CD4-positive, alpha-beta memory T cell (primary cell): ENCODE measurements at places on chromosomes 3 and 15. TPM values are rescaled to one million over a fixed set of nuclear protein-coding genes. Genes with fewer than 3 reads are reported as not detected.

Gene ISLR2
- total RNA-seq, result not detected

Gene ZKSCAN7
- 4.1 TPM for total RNA-seq

Gene IL17RE
- 1.5 TPM for total RNA-seq

Gene P2RY13
- not detected for total RNA-seq

Gene RASA2
- total RNA-seq, result 80.9 TPM

Gene NANOGP8
- total RNA-seq, result not detected

Gene TGM5
- not detected for total RNA-seq

Gene IMPG2
- 0.81 TPM for total RNA-seq

Gene MCTP2
- 19.6 TPM for total RNA-seq

Gene HTR3E
- not detected for total RNA-seq

DNA sequence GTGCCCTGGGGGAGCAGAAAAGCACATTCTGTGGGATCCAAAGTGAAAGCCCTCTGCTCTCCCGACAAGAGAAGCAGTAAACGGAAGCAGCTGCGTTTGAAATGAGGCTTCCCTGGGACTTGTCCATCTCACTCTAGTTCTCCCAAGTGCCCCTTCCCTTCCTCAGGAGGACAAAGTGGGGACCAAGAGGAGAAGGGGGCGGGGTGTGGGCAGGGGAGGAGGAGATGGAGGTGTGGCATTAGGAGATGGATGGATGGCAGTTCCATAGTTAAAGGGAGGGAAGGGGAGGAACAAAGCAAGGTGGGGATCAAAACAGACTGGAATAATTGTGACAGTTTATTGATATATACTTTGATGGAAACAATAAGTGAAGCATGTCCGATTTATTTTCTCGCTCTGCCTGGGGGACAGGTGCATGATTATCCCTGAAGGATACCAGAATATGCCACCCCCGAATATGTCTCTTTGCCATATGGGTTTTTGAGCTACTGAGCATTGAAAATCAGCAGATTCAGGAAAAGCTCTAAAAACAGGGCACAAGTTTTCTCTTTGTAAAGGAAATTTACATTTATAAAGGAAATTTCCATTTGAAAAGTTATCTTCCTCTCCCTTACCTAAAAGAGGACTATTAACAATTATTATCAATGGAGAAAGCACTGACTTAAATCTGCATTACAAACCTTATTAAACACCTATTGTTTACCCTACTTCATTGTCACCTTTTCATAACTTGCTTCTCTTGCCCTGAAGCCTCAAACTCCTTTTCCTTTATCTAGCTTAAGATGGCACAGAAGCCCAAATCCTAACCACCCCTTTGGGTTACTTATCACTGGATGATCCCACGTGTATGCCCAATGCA is 58.9 kb upstream of the DAZL start:
- no peak for DNase-seq

- no peak for DNase-seq
These were observed 50.6 kb downstream of the TBL1XR1 start for GRCh38 chr3:177146646-177147045.

- DNase-seq, result no peak
These were observed 156.0 kb upstream of the CD96 start for GRCh38 chr3:111385971-111386495.

DNA sequence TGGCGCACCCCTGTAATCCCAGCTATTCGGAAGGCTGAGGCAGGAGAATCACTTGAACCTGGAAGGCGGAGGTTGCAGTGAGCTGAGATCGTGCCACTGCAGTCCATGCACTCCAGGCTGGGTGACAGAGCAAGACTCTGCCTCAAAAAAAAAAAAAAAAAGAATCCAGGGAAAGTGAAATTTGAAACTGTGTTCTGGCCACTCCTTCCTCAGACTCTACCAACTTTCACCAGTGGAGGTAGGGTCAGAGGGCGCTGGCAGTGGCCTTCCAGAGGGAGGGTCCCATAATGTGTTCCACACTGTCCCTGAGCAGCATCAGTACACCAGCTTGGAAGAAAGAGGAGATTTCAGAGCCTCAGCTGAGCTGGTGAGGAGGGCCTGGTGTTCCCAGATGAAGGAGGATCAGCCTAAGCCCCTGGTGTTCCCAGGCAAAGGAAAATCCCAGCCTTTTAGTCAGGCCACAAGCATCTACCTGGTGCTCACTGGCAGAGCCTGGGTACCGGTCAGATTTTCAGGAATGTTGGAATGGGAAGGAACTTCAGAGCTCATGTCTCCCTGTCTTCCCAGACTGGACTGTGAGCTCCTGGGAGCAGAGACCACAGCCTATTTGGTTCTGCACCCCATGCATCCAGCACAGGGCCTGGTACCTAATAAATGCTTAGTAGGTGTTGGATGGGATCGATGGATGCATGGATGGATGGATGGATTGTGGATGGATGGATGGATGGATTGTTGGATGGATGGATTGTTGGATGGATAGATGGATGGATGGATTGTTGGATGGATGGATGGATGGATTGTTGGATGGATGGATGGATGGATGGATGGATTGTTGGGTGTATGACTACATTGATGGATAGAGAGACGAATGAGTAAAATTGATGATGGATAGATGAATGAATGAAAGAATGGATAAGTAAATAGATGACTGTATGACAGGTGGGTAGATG is 117.9 kb downstream of the CORO2B start:
- DNase-seq, result no peak

DNA sequence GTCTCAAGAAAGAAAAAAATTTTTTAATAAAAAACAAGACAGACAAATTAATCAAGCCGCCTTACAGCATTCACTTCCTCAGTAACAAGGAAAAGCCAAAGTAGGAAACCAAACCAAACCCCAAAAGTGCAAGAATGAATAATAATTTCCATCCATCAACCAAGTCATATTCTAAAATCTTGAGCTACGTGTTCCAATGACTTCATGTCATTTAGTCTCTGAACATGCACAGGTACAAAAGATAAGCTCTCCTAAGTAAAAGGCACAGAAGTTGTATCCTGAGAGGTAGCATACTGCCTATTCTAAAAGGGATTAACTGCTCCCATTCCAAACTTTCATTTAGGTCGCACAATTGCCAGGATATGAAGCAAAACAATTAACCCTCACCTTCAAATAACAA is 29.7 kb downstream of the SLC4A7 start:
- no peak for DNase-seq

DNA sequence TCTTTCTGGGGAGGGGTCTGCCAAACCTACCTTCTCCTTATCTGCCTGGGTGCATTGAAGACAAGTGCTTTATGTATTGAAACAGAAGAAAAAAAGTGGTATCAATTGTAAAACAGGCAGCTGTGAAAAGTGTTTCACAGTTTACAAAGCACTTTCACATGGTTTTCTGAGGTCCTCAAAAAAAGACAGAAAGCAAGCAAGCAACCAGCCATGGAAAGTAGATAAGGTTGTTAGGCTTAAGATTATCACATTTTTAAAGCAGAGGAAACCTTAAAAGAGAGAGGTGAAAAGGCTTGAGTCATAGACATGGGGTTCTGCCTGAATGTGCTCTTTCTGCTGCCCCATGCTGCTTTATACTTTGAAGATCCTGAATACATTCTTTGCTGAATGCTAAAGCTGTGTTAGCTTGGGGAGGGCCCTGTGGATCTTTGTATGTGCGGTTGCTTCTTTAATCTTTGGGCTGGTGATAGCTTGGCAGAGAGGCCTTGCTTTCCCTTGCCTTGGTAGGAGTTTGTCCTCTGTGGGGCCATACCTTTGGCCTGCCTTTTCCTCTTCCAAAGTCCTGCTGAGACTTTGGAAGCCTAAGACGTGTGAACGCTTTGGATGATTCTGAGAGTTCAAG is 2.6 kb downstream of the SMAD3 start:
- no peak for DNase-seq

- DNase-seq, result no peak
These were observed 79.8 kb upstream of the GRM7 start for GRCh38 chr3:6781092-6781491.

DNA sequence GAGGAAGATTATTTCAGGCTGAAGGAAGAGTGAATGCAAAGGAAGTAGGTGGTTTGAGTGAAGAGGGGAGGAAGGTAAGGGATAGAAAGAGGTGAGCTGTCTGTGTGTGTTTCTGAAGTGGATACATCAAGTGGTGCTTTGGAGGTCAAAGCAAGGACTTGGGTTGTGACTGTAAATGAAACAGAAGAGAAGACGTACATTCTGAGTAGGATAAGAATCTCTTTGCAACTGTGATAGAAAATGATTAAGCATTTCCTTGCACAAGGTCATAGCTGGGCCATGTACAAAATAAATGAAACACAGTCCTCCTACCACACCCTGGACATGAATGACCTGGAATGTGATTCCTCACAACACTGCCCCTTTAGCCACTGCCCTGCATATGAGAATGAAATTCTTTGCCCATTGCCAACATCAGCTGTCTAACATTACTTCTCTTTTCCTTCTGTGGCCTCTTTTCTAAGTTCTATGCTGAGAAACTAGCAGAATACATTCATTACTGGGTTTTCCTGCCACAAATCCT is 28.3 kb upstream of the MINDY4B start:
- no peak for DNase-seq

DNA sequence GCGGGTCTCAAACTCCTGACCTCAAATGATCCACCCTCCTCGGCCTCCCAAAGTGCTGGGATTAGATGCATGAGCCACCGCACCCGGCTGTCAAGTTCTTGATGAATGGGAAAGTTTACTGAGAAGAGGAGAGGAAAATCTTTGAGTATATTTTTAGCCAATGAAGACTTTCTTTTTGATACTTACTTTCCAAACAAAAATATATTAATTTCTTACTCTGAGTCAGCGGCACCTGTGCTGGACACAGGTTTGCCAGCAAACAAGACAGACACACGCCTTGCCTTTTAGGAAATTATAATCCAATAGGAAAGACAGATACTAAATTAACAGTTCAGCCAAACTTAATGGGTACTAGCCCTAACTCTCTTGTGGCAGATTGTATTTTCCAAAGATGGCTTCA is 166.6 kb downstream of the SHQ1 start:
- DNase-seq, result no peak

DNA sequence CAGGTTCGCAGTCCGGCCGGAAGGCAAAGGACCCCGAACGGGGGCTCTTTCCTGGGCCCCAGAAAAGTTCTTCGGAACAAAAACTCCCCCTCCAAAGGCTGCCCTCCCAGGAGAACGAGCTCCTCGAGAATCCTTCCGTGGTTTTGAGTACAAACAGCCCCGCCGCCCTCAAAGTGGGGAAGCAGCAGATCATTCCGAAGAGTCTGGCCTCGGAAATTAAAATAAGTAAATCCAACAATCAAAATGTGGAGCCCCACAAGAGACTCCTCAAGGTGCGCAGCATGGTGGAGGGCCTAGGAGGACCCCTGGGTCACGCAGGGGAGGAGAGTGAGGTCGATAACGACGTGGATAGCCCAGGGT is 1.3 kb downstream of the ARHGEF26 start:
- DNase-seq, result no peak

DNA sequence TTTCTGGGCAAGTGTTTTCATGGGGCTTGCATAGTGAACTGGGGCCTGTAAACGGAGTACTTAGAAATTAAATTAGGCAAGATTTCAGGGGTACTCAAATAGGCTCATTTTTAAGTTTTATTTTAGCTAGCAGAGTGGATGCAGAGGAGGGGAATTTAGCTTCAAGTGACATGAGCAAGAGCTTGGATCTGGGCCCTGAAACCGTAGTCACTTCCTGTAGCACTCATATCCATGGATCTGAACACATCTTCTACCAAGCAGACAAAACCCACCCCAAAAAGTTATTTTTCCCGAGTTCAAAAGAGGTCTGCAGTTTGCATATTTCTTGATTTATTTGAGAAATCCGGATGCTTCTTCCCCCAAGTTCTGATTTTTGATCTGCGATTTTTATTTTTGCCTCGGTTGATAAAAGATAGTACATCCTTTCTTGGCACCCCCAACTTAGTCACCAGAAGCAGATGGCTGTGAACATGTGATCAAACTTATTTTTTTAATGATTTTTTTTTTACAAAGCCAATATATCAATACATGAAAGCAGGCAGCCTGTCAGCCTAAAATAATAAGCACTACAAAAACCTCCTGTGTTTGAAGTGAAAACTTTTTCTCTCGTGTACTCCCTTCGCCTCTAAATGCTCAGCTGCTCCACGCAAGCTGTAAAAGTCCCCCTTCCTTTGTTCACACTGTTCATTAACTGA is 36.6 kb upstream of the STT3B start:
- DNase-seq, result no peak

DNA sequence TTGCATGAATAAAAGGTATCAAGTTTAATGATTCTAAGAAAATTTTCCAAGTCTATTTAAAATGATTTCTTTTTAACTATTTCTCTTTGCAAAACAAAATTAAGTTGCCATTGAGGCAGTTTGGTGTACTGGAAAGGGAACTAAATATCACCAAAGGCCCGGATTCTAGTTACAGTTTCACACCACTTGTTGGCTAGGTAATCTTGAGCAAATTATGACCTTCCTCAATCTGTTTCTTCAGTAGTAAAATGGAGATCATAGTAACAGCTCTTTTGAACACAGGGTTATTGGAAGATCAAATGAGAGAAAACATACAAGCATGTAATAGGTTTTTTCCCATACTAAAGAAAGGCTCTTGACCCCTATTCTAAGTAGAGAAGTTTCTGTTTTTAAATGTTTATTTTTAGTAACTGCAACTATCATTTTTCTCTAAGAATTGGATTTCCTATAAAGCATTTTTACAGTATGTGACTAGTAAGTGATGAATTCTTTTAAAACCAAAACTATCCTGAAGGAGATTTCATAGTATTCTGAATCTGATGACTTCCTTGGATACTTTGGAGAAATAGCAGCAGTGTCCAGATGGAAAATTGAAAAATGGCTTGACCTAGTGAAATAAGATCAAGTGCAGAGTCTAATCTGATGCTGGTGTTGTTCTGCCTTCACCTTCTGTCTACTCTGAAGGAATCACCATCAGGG is 15.7 kb downstream of the SCAANT1 start:
- DNase-seq, result no peak

- no peak for DNase-seq
These were observed 109.5 kb downstream of the PGPEP1L start for GRCh38 chr15:98898122-98898521.

DNA sequence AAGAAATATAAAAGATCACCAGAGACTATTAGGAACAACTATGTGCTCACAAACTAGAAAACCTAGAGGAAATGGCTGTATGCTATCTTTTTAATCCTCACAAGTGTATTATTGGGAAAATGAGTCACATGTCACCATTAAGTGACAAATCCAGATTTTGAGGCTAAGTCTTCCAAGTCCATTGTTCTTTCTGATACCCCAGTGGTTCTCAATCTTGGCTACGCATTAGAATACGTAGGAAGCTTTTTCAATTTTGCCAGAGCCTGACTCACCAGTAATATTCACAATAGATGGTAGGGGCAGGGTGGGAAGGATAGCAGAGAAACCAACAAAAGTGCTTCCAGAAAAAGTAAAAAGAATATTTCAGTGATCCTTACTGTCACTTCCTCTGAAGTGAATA is 117.0 kb downstream of the FILIP1L start:
- no peak for DNase-seq

DNA sequence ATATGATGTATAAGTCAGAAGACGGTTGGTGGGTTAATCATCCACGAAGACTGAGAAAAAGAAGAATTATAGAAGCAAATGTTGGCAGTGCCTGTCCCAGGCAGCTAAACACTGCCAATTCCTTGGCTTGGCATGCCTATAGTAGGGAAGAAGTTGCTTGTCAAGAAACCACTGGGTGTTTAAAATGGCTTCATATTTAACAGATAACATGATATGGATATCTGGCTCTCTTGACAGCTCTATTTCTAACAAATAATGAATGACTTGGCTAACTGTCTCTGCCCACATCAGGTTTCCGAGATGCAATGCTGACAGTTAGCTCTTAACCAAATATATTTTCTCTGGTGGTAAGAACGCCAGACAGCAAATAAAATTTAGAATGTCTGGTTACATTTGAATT is 341.7 kb upstream of the KCNMB2 start:
- DNase-seq, result no peak

- no peak for DNase-seq
These were observed 89.7 kb upstream of the FGF12 start for GRCh38 chr3:192817053-192817452.
